ENCODE measurements at places on chromosomes 5 and 9.

DNA sequence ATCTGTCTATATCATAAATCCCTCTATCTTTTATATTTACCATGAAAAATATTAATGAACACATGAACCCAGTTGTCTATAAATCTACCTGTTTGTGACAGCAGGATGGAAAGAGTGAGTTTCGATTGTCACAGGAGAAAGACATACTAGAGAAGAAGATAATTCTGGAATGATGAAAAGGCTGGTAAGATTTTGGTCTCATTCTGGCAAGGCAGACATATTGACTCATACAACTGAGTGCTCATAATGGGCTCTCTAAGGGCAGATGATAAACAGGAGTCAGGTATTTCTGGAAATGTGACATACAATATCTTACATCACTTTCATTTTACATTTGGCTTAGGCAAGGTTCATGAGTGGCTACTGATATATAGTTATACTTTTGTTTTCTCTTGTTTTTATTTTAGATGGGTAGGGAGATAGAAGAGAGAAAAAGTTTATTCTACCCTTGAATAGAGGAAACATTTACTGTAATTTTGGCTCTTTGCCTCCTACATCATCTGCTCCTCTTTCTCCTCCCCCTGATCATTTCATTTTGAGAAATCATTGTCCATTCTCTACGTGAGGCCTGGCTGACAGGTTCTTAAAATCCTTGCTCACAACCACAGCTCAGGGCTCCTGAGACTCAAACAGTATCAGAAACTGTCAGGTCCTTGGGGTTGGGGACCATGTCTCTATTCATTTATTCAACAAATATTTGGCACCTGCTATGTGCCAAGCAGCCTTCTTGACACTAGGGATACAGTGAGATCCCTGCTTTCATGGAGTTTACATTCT is 14.4 kb downstream of the ELOVL7 start:
- DNase-seq: no peak

GRCh38 chr9:3397766-3398165 is 128.0 kb downstream of the RFX3 start:
- DNase-seq: no peak

DNA sequence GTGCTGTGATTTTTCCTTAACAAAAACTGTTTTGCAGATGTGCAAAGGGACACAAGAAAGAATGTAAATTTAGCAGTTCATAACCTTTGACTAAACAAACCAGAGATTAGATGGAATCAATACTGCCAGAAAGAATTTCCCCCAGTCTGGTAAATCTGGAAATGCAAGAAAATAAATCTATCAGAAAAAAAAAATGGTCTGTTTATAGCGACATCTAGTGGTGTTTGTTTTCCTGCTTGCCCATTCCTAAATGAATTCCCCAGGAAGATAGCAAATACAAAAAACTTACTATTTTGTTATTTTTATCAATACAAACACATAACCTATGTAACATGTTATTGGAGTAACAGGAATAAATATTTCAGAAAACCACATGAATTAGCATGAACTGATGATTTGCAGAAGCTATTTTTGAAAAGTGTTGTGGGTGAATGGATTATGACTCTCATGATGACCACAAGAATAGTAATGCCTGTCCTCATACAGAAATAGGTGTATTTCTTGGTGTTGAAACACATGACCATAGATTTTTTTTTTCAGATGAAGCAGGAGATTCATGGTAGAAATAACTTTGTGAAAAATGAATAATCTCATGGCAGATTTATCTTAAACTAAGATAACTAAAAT is 1703.8 kb downstream of the MAT2B start:
- DNase-seq: no peak

GRCh38 chr5:179268966-179269693 is 76.1 kb downstream of the ADAMTS2 start:
- DNase-seq: no peak

DNA sequence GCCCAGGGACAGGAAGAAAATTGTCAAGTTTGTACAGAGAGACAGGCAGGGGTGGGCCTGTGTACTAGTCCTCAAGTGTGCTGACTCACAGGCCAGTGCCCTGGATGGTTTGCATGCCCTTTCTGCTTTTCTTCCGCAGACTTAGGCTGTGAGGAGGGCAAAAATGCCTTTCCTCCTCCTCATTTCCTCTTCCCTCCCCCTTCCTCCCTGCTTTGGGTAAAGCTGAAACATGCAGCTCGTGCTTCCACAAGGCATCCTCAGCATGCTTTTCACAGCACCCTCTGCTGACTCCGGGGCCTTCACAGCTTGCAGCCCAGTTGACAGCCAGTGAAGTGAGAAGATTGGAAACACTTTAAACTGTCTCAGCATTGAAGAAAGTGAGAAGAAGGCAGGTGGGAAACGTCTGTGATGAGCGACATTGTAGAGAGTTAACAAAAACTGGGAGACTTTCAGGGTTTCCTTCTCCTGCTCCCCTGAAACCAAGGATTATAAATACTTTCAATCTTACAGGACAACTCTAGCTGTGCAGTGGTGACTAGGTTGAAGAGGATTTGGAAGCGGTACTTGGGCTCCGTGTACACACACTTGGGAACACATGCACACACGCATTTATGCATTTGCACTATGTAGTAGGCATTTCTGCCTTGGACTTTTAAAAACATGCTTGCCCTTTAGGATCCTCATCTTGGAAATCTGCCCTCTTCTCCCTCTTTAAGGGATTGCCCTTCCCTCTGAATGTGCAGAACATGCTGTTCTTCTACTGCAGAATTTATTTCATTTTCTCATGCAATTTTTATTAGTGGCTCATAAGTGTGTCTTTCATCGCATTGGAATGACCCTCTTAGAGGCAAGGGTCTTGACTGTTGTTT is 138.8 kb downstream of the GRIA1 start:
- no peak for DNase-seq
